ENCODE measurements at places on chromosomes 11 and 22.
A peak's percentile ranks its signal among the peaks of the same experiment; 100 is the strongest.

DNA sequence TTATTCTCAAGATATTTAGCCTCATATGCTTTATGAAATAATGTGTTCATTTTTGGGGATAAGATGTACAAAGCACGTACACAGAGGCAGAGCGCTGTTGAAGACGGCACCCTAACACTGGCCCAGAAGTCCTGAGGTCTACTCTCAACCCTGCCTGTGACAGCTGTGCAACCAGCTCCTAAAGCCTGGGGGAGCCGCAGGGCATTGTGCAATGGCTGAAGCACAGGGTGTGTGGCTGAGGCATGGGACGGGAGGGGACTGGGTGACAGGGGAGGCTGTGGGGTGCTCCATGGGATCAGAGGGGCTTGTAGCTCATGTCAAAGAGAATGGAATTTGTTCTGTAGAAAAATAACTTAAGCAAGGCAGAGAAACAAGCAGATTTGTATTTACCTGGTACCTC lies 27.7 kb downstream of the FAM227A start:
- no peak for DNase-seq

- DNase-seq, result peak; percentile 76
Measured at GRCh38 chr22:41596776-41597634, 7.4 kb upstream of the PMM1 start.

GRCh38 chr11:64064374-64065140 lies 28.8 kb downstream of the FLRT1 start:
- no peak for DNase-seq

DNA sequence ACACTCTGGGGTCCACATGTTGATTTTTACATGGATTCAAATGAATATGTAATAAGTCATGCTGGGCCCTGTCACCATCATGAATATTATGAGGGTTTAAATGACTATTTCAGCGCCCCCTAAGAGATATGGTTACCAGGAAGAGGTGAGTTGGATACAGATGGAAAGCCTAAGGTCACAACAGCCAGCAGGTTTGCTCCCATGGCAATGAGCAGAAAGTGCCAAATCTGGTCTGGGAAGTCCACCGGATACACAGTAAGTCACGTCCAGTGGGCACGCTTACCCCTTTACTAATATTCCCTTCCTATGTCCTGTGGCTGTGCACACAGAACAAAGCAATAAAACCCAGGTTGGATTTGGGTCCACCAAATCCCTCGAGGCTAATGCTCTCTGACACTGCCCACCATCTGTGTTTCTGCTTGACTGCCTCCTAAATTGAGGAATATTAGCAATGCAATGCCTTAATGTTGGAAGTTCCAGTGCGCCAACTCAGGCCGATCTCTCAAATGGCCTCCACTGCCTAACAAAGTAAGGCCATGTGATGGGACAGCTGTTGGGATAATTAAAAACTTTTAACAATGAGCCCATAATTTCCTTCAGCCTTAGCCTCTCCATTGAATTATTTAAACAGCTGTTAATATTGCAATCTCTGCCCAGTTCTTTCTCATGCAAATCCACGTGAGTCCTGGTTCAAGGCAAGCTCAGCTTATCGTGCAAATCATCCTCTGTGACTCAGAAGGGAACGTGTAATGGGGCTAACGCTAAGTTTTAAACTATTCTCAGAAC lies 97.6 kb downstream of the SLC1A2 start:
- no peak for DNase-seq

DNA sequence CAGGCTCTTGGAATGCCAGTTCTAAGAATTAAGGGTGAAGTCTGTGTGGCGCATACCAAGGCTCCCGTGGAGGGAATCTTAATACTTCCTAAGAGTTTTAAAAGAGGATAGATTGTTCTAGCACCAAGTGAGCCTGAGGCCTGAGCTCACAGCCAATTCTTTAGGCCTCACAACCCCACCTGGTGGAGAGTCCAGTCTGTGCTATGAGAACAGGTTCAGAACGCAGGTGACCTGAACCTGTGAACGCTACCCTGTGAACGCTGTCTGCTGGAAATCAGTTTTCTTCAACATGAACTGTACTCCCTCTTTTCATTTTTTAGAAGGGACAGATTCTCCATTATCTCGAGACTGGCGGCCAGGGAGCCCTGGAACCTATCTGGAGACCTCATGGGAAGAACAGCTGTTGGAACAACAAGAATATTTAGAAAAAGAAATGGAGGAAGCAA lies 43.2 kb upstream of the DLAT start:
- DNase-seq, result peak; percentile 44

DNA sequence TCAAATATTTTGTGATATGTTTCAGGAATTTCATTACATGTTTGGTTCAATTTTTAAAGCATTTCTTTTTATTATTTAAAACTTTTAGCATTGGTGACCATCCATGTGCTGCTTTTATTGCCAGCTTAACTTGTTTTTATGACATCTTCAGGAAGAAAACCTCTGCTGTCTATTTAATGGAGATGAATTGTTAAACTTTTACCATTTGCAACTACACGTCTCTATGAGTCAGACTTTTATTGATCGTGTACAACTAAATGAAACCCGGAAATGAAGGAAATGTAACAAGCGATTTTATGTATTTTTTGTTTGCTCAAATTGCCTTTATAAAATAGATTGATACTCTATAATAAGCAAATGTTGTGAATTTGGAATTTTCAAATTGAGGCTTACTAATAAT lies 113.0 kb downstream of the PTPRJ start:
- no peak for DNase-seq

DNA sequence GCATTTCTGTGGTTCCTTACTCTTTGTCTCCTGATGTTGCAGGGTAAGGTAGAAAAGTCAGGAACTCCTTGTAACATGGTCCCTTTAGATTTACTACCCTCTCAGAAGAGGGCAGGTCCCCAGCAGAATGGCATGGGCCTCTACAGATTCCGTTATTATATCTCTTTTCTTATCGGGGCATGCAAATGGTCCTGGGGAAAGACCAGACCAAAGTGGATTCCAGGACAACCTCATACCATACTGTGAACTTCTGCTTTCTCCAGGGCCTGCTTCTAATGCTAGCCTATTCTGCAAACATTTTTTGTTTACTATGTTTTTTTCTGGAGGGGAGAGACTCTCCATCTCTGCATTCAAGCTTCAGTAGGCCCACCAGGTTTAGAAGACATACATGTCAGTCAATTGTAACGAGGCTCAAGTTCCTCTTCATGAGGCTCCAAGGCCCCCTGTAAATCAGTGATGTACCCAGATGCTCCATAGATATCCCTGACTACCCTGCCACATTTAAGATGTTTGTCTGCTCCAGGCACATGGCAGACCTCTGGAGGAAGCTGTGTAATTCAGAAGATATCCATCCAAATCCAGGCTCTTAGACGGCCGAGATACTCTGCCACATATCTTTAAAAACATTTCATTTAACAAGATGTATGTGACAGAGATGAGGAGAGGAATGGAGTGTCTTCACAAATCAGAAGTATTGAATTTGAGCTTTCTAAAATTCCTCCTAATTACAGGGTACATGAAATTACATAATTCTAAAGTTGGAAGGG lies 8.5 kb upstream of the ME3 start:
- DNase-seq, result no peak

- no peak for DNase-seq
Measured at GRCh38 chr11:23680488-23681230, 816.2 kb upstream of the LUZP2 start.

DNA sequence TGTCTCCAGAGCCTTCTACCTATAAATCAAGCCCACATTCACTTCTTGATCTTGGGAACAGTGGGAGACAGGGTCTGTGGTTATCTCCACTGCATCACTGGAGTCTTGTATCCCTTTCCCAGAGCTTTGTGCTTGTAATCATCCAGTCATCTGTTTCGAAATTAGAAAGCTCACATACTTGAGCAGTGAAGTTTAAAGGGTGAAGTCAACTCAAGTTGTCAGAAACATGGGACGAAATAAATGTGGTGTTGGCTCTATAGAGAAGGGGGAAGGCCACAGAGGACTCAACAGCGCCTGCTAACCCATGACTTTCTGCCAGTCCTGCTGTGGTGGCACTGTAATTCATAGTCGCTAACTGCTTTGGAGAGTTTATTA lies 197.5 kb downstream of the DBX1 start:
- DNase-seq, result no peak

GRCh38 chr11:19906126-19906525 lies 193.5 kb downstream of the NAV2 start:
- DNase-seq, result no peak

DNA sequence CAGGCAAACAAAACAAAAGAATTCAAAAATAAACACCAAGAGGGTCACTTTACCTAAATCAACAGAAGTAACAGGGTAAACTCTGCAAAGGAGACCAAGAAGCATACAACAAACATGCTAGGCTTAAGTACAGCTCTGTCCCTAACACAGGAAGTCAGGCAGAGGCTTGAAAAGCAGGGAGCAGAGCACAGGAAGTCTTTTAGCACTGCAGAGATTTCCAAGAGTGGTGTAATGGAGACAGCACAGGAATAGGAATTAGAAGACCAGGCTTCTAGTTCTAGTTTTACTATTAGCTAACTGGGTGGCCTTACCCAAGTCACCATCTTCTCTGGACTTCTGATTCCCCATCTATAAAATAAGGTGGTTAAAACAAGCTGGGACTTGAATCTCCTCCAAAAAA lies 1.9 kb downstream of the RBFOX2 start:
- no peak for DNase-seq

GRCh38 chr22:19176175-19176643 lies 2.3 kb downstream of the SLC25A1 start:
- DNase-seq, result peak; percentile 73

- peak; percentile 94 for DNase-seq
Measured at GRCh38 chr22:50250555-50251476, at the start of gene HDAC10. HDAC10 (minus strand) TSS chr22:50251265; CDS start chr22:50251032, 233 bp downstream.

DNA sequence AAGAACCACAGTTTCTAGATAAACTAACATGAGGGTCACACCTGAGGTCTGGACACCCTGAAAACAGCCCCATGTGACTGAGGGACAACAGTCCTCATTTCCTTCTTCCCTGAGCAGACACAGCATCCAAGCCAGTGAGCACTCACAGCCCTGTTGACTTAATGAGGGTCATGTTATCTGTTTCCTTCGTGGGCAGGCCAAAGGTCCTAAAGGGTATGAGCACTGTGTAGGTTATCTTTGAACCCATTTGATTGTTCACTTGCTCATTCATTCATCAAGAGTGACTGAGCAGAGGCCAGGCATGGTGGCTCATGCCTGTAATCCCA lies 170.7 kb upstream of the B3GAT1 start:
- no peak for DNase-seq

DNA sequence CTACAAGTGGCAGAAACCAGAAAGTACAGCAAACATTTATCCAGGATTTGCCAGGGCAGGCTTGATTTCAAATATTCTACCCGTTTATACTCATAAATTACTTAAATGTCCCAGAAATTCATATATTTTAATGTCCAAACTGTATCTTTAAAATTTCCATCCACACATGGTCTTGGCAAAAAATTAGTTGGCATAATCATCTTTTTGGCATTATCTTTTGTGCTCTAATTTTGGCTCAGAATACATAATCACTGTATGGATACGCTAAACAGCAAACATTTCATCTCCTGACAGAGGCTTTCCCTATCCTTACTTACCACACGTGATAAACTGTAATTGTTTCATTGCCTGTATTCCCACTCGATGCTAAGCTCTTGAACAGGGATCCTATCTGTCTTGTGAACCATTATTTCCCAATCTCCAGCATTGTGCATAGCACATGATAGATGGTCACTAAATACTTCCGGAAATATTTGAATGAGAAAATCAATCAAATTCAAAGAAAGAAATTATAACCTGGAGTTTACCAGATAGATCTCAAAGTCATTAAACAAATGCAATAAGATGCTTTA lies 64.2 kb downstream of the CADM1 start:
- no peak for DNase-seq

- peak; percentile 58 for DNase-seq
Measured at GRCh38 chr11:73866586-73866996, 10.1 kb downstream of the COA4 start.

- no peak for DNase-seq
Measured at GRCh38 chr11:67517784-67518552, 5.3 kb downstream of the CABP2 start.

- DNase-seq, result peak; percentile 61
Measured at GRCh38 chr22:37283393-37283937, 1.2 kb downstream of the CYTH4 start.

GRCh38 chr22:30908051-30908461 lies 60.5 kb downstream of the MORC2 start:
- no peak for DNase-seq

DNA sequence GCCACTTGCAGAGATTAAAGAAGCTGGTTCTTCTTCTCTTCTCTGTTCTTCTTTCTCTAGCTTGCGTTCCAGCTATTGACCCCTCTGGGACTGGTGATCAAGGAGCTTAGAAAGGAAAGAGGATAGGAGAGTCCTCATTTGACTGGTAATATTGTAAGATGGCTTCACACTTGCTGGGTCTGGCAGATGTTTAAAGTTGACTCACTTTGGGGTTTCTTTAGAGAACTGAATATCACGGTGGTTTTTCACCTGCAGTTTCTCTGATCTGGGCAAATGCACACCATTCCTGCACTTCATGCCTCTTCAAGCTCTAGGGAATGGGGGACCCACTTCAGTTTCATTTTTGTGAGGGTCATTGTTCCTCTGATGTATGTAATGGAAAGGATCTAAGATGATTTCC lies 41.8 kb upstream of the DEUP1 start:
- no peak for DNase-seq

GRCh38 chr11:60169264-60169915 lies 13.5 kb downstream of the MS4A6A start:
- no peak for DNase-seq

- DNase-seq, result no peak
Measured at GRCh38 chr11:121341609-121342008, 49.0 kb downstream of the SC5D start.

Data from SK-N-SH (cell line).